Naive thymus-derived CD4-positive, alpha-beta T cell (primary cell): ENCODE measurements at places on chromosomes 3 and 15.

- no peak for DNase-seq
These were observed 106.2 kb upstream of the CHMP2B start for GRCh38 chr3:87120881-87121280.

DNA sequence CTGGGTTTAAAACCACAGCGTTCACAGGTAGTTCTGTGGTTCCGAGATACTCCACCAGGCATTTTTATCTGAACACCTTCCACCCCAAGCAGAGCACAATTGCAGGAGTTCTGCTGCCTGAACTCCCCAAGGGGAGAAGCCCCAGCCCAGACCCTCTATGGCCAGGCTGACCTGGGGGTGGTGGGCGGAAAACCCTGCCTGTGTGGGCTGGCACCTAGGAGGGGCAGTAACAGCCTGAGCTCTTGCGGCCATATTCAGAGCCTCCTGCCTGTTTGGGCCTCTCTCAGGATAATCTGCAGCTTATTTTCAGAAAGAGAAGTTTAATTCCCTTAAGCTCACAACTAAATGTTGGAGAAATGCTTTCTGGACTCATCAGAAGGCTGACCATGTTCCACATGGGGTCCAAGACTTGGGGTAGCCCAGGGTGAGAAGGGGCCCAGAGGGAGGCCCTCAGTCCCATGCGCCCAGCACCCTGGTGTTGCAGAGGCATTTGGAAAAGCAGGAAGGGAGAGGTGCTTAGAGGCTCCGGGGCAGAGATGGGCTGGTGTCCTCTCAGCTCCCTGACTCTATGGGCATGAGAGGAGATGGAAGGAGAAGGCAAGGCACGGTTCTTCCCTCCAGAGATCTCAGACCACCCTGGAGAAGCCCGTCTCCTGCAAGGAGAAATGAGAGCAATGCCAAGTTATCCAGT lies 195.6 kb upstream of the TPM1 start:
- DNase-seq = no peak

GRCh38 chr3:84967767-84968581 lies 9.2 kb downstream of the CADM2 start:
- DNase-seq = no peak

GRCh38 chr3:58471025-58471887 lies 20.6 kb upstream of the KCTD6 start:
- DNase-seq = no peak

- DNase-seq = no peak
These were observed 31.8 kb downstream of the RBM5 start for GRCh38 chr3:50120364-50121071.

GRCh38 chr3:176967522-176967921 lies 229.8 kb downstream of the TBL1XR1 start:
- no peak for DNase-seq

- no peak for DNase-seq
These were observed 11.5 kb downstream of the KBTBD13 start for GRCh38 chr15:65087873-65088642.

DNA sequence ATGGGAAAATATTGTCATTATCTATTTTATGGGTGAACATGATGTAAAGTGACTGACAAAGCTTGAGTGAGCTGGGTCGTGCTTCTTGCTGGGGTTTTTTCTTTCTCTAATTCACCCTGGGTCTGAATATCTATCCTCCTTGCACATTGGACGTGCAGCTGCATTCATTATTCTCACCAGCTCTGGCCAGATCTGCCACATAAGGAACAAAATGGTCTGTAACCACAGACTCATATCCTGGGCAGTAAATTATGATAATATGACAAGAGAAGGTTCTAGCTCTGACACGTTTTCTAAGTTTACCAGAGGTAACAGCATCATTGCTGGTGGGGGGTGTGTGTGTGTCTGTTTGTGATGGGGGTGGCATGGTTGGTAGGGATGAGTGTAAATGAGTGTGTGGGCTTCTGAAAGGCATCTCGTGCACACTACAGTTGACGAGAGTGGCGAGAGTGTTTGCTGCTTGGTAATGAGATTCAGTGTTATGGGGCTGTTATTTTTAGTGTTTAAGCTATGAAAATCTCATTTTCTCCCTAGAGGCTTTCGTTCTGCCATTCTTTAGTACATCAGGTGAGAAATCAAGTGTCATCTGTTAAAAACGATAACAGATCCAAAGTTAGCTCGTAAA lies 418.4 kb downstream of the PDCD6IP start:
- DNase-seq = no peak

GRCh38 chr3:46479696-46480095 lies 15.0 kb upstream of the LTF start:
- DNase-seq = no peak

DNA sequence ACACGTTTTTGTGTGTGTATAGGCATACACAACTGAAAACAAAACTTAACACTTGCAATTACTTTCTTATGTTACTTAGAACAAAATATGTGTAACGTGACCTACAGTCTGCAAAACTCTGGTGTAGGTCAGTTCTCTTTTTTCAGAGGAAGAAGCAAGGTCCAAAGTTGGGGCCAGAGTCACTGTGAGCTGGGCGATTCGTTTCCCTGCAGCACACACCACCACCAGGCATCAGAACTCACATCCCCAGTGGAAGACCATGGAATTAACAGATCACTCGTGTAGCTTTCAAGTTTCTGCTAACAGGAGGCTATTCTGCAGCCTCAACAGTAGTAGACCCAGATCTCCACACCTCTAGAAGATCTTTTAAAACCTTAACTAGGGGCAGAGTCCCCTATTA lies 25.8 kb downstream of the ANP32A start:
- DNase-seq = no peak
